ENCODE measurements at places on chromosomes 2 and 18. TPM values are rescaled to one million over a fixed set of nuclear protein-coding genes. Genes with fewer than 3 reads are reported as not detected.

The RAB6C gene
- not detected for total RNA-seq

- no peak for DNase-seq
Observed at GRCh38 chr2:663221-663620, 14.0 kb downstream of the TMEM18 start.

- DNase-seq, result no peak
Observed at GRCh38 chr18:12312976-12313375, 4.9 kb downstream of the TUBB6 start.

GRCh38 chr2:171210216-171210863 is 49.6 kb upstream of the TLK1 start:
- no peak for DNase-seq

DNA sequence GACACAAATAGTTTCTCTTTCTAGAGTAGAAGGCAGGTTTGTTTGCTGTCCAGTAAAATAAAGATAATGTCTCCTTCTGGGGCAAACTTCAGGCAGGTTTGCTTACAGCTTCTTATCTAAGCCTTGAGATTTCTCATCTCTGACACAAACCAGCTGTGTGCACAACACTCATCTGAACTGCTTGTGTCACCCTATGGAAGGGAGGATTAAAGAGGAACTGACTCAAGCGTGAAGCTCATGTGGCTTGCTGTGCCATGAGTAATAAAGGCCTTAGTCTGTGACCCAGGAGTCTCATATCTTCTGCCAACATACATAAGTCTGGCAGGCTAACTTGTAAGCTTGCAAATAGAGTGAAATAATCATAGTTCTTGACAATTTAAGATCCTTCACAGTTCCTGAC is 24.2 kb upstream of the CPO start:
- DNase-seq, result peak; percentile 64

The TMEFF2 gene
- not detected for total RNA-seq

DNA sequence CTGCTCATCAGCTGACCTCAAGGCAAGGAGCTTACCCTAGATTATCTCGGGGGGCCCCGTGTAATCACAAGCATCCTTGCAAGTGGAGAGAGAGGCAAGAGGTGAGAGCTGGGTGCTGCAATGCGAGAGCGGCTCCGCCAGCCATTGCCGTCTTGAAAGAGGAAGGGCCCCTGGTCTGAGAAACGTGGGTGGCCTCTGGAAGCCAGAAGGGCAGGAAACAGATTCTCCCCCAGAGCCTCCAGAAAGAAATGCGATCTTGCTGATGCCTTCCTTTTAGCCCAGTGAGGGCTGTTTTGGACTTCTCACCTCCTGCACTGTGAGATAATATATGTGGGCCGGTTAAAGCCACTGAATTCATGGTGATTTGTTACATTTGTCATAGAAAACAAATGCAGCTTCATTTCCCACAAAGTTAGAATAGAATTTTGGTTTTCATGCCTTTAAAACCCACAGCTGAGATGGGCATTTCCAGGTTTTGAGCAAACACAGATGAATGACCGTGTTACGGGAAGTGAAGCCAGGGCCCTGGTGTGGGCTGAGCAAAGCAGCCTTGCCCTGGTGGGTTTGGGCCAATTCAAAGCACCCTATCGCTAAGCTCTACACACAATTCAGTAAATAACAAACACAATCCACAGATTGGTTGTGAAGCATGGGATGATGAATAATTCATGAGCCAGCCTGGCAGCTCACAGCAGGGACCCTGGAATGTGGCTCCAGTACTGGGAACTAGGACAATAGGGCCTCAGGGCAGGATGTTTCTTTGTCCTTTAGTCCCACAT is 319.9 kb upstream of the HS6ST1 start:
- DNase-seq, result peak; percentile 63

- DNase-seq, result no peak
Observed at GRCh38 chr2:177433402-177433801, 40.8 kb downstream of the AGPS start.

- no peak for DNase-seq
Observed at GRCh38 chr18:31162419-31162793, 250 bp downstream of the DSC1 start.

DNA sequence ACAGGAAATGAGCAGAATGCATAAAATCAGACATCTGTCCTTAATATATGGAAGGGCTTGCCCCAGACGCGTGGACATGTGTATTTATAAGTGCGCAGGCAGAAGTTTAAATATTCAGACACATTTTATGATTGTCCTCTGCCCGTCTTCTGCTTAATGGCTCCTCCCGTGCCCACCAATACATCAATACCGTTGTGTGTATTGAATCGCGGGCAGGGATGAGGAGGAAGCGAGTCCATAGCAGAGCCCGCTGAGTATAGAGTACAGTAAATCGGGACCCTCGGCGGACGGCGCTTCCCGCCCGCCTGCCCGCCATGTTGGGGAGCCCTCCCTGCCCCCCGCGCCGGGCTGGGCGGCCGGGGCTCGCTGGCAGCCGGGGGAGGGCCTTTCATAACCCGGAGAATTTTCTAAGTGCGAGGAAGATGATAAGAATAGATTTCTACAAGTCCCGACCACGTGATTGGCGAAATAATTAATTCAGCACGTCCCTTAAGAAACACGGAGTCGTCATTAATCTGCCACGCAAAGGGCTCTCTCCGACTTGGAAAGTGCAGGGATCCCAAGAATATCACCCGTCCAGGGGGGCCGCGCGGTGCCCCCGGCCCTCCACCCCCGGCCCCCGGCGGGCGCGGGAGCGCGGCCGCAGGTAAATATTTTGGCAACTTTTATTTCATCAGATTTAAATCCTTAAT is at the start of gene HOXD3:
HOXD3 (plus strand) TSS at position 501 of the 692 bp plus-strand sequence. CDS start 11,808 bp downstream, outside the sequence.
- no peak for DNase-seq

GRCh38 chr18:48975817-48976649 is 25.3 kb upstream of the SMAD7 start:
- DNase-seq, result peak; percentile 49

The LYPD6 gene
- total RNA-seq, result 1.1 TPM

DNA sequence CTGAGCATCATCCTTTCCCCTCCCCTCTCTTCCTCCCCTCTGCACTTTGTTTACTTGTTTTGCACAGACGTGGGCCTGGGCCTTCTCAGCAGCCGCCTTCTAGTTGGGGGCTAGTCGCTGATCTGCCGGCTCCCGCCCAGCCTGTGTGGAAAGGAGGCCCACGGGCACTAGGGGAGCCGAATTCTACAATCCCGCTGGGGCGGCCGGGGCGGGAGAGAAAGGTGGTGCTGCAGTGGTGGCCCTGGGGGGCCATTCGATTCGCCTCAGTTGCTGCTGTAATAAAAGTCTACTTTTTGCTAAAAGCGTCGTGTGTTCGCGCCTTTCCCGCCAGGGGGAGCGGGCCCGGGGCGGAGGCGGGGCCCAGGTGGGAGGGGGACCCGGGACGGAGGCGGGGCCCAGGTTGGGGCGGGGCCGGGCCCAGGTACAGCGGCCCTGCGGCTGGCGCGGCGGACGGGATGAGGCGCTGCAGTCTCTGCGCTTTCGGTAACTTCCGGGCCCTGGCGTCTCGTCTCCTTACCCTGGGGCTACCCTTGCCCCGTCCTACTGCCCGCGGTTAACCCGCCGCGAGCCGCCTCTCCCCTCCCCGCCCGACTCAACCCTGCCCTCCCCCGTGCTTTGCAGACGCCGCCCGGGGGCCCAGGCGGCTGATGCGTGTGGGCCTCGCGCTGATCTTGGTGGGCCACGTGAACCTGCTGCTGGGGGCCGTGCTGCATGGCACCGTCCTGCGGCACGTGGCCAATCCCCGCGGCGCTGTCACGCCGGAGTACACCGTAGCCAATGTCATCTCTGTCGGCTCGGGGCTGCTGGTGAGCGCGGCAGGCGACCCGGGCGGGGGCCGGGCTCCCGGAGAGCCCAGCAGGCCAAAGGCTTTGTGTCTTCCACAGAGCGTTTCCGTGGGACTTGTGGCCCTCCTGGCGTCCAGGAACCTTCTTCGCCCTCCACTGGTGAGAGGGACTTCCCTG is at the start of gene KRTCAP3:
KRTCAP3 (plus strand) TSS at position 424 of the 962 bp plus-strand sequence; CDS start at position 456, 32 bp downstream.
- peak; percentile 69 for DNase-seq

The MYOM1 gene
- 1.3 TPM for total RNA-seq

The SFTPB gene
- not detected for total RNA-seq

The CROCC2 gene
- not detected for total RNA-seq

DNA sequence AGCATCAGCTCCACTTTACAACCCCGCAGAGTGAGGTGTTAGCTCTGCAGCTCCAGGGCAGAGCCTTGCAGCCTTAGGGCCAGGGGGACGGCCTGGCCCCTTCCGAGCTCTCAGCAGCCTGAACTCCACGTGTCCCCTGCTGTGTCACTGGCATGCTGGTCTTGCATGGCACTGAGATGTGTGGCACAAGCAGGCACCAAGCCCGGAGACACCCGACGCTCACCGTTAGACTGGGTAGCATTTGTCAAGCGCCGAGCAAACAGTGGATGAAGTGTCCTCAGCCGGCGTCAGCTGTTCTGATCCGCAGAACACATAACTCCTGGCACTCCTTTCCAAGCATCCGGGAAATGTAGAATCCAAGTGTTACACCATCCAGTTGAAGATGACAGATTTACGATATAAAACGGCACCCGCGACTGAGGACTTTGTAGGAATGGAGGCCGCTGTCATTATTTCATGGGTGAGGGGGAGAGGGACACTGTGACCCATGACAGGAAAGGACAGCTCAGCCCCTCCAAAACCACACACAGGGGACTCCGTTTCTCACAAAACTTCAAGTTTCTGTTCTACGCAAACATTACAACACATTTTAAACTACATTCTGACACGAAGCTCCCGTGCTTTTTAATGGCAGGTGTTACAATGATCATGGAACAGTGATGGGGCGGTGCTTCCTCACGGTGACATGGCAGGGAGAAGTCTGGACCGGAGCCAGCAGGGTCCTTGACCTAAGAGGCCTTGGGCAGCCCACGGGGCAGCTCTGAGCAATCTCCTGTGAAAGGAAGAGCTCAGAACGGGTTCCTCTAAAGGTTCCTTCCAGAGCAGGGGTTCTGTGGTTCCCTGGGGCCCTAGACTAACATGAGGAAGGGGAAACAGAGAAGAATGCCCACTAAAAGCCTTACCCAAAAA is 89.4 kb downstream of the HDAC4 start:
- no peak for DNase-seq

- no peak for DNase-seq
Observed at GRCh38 chr2:223389624-223390023, 212.5 kb downstream of the SCG2 start.

DNA sequence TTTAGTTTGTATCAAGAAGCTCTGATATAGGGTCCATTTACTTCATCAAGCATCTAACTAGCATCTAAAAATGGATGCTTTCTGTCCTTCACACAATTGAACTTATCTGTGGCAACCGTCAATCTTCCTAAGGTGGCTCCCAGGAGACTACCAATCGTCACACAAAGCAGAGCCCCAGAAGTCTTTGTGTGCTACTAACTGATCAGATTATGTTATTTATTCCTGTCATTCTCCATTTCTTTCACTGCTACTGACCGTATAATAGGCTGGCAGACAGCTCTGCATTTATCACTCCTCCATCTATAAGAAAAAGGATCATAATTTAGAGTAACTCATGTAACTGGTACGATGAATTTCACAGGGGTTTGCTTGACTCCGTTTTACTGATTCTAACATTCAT is 585.0 kb upstream of the NXPH2 start:
- DNase-seq, result no peak
